ENCODE measurements at places on chromosomes 6 and 20. TPM values are rescaled to one million over a fixed set of nuclear protein-coding genes. Genes with fewer than 3 reads are reported as not detected.

GRCh38 chr20:37538003-37538402 lies 10.3 kb upstream of the BLCAP start:
- H3K27ac ChIP-seq, result no peak overlapping the region
- H3K4me1 ChIP-seq, result peaks cover 4% of the 10 kb centered on the region
- H3K27me3 ChIP-seq, result peaks cover 6% of the 10 kb centered on the region
- no peak overlapping the region for H3K4me3 ChIP-seq
- DNase-seq, result no peak

DNA sequence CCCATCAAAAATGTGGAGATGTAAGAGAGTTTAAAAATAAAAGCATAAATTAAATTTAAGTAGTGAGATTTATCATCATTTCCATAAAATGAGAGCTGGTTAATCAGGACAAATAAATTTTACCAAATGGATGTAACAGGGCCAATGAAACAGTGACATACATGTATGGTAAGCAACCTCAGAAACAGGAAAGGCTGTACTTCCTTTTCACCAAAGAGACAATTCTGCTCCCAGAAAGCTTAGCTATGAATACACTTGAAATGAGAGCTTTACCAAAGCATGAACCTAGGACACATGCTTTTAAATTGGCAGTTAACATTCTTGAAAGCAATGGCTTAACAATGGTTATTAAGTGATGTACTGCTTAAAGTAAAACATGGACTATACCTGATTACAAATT lies 12.1 kb upstream of the UBE2J1 start:
- no peak overlapping the region for H3K4me3 ChIP-seq
- H3K27me3 ChIP-seq, result no peaks in the 10 kb centered on the region
- DNase-seq, result no peak

The RNF39 gene
- not detected for total RNA-seq

GRCh38 chr6:6981681-6982322 lies 126.0 kb upstream of the RREB1 start:
- no peak overlapping the region for H3K4me3 ChIP-seq
- H3K36me3 ChIP-seq, result no peaks in the 10 kb centered on the region
- H3K27me3 ChIP-seq, result no peaks in the 10 kb centered on the region
- no peak for DNase-seq
- H3K4me1 ChIP-seq, result no peaks in the 10 kb centered on the region

The RIPPLY2 gene
- total RNA-seq, result not detected

The LYRM4 gene
- 27.8 TPM for total RNA-seq

DNA sequence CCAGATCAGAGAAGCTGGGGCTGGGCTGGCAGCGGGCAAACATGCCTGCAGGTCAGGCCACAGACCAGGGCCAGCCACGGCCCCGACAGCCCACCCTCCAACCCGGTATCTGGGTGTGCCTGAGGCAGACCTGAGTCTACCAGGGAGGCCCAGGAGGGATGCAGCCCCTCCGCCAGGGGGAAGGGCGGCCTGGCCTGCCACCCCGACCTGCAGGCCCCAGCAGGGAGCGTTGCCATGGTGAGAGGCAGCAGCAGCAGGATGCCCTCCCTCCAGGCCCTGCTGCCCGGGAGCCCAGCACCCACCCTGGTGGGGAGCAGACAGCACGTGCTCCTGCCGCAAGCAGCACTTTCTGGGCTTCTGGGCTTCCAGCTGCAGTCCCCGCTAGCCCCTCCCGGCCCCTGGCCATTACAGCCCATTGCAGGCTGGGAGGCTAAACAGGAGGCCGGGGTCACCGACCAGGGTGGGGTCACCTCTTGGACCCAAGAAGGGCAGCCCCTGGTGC lies 3.8 kb upstream of the EEF1A2 start:
- H3K36me3 ChIP-seq, result peaks cover 6% of the 10 kb centered on the region
- H3K4me1 ChIP-seq, result peaks cover 2% of the 10 kb centered on the region
- DNase-seq, result no peak
- H3K27ac ChIP-seq, result no peak overlapping the region

DNA sequence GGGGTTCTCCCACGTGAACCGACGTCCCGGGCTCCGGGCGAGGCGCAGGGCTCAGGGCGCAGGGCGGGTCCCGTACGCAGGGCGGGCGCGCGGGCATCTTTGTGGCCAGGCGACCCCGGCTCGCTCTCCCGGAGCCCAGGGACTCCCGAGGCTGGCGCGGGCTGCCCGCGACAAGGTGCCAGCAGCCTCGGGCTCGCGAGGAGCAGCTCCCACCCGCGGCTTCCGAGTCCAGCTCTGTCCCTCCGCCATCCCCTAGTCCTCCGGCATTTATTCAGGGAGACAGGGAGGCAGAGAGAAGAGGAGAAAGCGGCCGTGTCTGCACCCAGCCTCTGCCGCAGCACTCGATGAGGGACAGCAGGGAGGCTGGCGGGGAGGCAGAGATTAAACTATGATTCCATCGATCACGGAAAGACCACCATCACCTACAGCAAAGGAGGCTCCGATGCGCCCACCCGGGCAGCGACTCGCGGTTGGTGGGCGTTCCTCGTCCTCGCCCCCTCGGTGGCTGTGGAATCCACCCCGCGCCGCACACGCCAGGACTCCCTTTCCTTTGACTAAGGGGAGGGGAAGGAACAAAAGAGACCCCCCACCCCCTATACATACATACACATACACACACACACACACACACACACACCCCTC lies 1.1 kb downstream of the RGS17 start:
- peak overlapping the region; percentile 81 for H3K4me3 ChIP-seq
- H3K27ac ChIP-seq, result no peak overlapping the region
- no peaks in the 10 kb centered on the region for H3K36me3 ChIP-seq
- peaks cover 6% of the 10 kb centered on the region for H3K4me1 ChIP-seq

- H3K36me3 ChIP-seq, result no peaks in the 10 kb centered on the region
- H3K4me3 ChIP-seq, result no peak overlapping the region
- H3K4me1 ChIP-seq, result peaks cover 2% of the 10 kb centered on the region
- no peaks in the 10 kb centered on the region for H3K27me3 ChIP-seq
- H3K27ac ChIP-seq, result no peak overlapping the region
Measured at GRCh38 chr6:142420802-142421201, 119.0 kb downstream of the ADGRG6 start.

GRCh38 chr6:118506071-118506638 lies 41.9 kb upstream of the PLN start:
- no peak for DNase-seq
- no peaks in the 10 kb centered on the region for H3K27me3 ChIP-seq
- peaks cover 39% of the 10 kb centered on the region for H3K36me3 ChIP-seq
- H3K4me3 ChIP-seq, result no peak overlapping the region

- H3K27me3 ChIP-seq, result no peaks in the 10 kb centered on the region
- peaks cover 27% of the 10 kb centered on the region for H3K36me3 ChIP-seq
- DNase-seq, result no peak
- peaks cover 43% of the 10 kb centered on the region for H3K4me1 ChIP-seq
- no peak overlapping the region for H3K4me3 ChIP-seq
- no peak overlapping the region for H3K27ac ChIP-seq
Measured at GRCh38 chr6:144647406-144647964, 362.4 kb downstream of the UTRN start.

DNA sequence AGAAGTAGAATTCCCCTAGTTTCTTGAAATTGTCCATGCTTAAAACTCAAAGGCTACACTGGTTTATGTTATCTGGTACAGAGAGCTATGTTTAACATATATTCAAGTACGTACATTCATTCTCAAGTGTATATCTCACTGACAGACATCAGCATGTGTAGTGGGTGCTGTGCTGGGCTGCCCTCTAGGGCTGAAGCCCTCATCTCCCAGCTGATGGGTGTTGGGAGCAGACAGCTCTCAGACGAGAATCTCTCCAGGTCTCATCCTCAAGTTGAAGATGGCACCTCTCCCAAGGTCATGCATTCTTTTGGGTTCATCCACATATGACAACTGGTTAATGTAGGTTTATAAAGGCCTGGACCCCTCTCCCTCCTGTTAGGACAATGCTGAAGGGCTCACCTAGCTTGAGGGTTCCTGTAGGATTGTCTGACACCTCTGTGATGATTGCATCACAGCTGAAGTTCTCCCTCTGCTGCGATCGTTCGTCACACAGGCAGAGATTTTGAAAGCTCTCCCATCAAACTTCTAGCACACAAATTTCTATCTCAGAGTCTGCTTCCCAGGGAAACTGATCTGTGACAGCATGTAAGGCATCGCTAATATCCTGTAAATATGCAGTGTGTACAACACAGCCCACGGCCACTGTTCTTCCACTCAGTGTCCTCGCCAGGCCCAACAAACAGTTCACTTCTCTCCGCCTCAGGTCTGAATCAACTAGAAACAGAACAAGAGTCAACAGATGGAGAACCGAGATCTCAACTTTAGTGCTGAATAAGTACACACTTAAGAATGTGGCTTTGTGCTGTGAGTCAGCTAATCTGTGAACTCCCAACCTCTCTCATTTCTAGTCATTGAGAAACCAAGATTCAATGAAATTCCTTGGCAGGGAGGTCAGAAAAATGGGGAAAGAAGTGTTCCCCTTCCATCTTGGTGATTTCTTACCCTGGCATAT lies 43.2 kb downstream of the PREP start:
- DNase-seq, result no peak
- no peak overlapping the region for H3K4me3 ChIP-seq
- no peak overlapping the region for H3K27ac ChIP-seq
- H3K36me3 ChIP-seq, result peaks cover 27% of the 10 kb centered on the region
- H3K27me3 ChIP-seq, result no peaks in the 10 kb centered on the region

The CPXM1 gene
- 0.39 TPM for total RNA-seq

- peaks cover 12% of the 10 kb centered on the region for H3K27me3 ChIP-seq
- H3K36me3 ChIP-seq, result no peaks in the 10 kb centered on the region
- no peak for DNase-seq
Measured at GRCh38 chr6:163282672-163283071, 131.8 kb upstream of the QKI start.

DNA sequence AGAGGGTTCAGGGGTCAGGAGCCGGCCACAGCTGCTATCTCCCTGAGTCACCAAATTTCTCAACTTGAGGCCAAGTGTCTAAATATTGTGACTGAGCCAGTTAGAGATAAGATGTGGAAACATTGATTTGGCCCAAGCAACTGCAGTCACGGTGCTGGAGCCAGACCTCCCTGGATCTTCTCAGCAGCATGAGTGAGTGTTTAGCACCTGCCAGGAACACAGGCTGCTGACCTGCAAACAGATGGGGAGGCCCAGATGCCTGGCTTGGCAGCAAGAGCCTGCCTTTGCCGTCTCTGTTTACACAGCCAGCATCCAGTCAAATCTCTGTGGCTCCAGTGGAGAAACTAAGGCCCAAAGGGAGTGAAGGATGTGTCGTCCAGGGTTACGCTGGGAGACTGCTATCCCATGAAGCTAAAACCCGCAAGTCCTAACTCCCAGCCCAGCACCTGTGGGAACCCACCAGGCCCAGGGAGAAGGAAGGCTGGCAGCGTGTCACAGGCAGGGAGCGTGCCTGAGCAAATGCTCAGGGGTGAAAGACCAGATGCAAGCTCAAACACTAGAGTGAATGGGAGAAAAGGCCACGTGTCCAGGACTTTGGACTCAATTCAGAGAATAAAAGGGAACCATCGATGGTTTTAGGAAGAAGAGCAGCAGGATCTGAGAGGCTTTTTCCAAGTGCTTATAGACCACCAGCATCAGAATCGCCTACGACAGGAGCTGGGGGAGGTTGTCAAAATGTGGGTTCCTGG lies 15.9 kb upstream of the PTGIS start:
- no peak for DNase-seq
- H3K27me3 ChIP-seq, result peaks cover 3% of the 10 kb centered on the region
- H3K4me3 ChIP-seq, result no peak overlapping the region

The NOX3 gene
- not detected for total RNA-seq

GRCh38 chr6:141874930-141875602 lies 257.7 kb upstream of the GJE1 start:
- peaks cover under 1% of the 10 kb centered on the region for H3K36me3 ChIP-seq
- H3K4me1 ChIP-seq, result no peaks in the 10 kb centered on the region
- H3K4me3 ChIP-seq, result no peak overlapping the region
- DNase-seq, result no peak
- no peak overlapping the region for H3K27ac ChIP-seq
- H3K27me3 ChIP-seq, result no peaks in the 10 kb centered on the region

- H3K4me1 ChIP-seq, result no peaks in the 10 kb centered on the region
- H3K36me3 ChIP-seq, result no peaks in the 10 kb centered on the region
- no peak for DNase-seq
- no peak overlapping the region for H3K4me3 ChIP-seq
Measured at GRCh38 chr6:14921170-14921569, 324.7 kb upstream of the JARID2 start.

- H3K27me3 ChIP-seq, result no peaks in the 10 kb centered on the region
- peaks cover 6% of the 10 kb centered on the region for H3K4me1 ChIP-seq
- no peak overlapping the region for H3K4me3 ChIP-seq
Measured at GRCh38 chr20:62624719-62625453, 17.4 kb upstream of the SLCO4A1 start.

GRCh38 chr20:10468340-10468845 lies 33.3 kb downstream of the SLX4IP start:
- DNase-seq, result no peak
- H3K27ac ChIP-seq, result no peak overlapping the region
- no peaks in the 10 kb centered on the region for H3K27me3 ChIP-seq
- peaks cover 9% of the 10 kb centered on the region for H3K4me1 ChIP-seq
- H3K4me3 ChIP-seq, result no peak overlapping the region

DNA sequence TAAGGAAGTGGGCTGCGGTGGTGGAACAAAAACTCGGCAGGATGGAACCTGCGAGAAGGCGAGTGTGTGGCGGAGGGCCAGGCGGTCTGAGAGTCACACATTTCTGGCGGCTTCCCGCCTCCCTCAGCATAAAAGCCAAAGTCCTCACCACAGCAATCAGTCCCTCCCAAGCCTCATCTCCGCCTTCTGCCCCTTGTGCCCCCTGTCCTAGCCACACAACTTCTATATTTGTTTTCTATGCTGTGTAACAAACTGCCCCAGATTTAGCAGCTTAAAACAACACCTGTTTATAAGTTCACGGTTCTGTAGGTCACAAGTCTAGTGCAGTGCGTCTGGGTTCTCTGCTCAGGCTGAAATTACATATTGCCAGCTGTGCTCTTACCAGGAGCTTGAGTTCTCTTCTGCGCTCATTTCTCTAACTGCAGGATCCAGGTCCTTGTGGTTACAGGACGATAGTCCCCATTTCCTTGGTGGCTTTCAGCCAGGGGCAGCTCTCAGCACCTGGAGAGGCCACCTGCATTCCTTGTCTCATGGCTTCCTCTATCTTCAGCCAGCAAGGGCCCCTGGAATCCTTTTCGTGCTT lies 11.7 kb upstream of the SPO11 start:
- H3K27ac ChIP-seq, result no peak overlapping the region
- DNase-seq, result no peak
- peaks cover 27% of the 10 kb centered on the region for H3K27me3 ChIP-seq
- no peaks in the 10 kb centered on the region for H3K36me3 ChIP-seq
